ENCODE measurements at places on chromosomes 5 and 9. TPM values are rescaled to one million over a fixed set of nuclear protein-coding genes. Genes with fewer than 3 reads are reported as not detected.

SLC25A2 gene
- not detected for total RNA-seq

VAV2 gene
- total RNA-seq = 33.7 TPM

MYMK gene
- total RNA-seq = not detected

GABRA1 gene
- total RNA-seq = not detected

ADRB2 gene
- 0.70 TPM for total RNA-seq

TRPM6 gene
- total RNA-seq = 0.19 TPM

F2RL2 gene
- 30.9 TPM for total RNA-seq

PCDHGA6 gene
- total RNA-seq = 6.6 TPM

DMRT3 gene
- 0.47 TPM for total RNA-seq

TRPM3 gene
- total RNA-seq = not detected

SLCO6A1 gene
- not detected for total RNA-seq

MED27 gene
- total RNA-seq = 19.1 TPM

NFIB gene
- total RNA-seq = 119 TPM

SH3PXD2B gene
- total RNA-seq = 41.1 TPM

NR4A3 gene
- 0.12 TPM for total RNA-seq

SPINK7 gene
- total RNA-seq = not detected

PKD2L2 gene
- total RNA-seq = not detected

PCDHGC5 gene
- total RNA-seq = 0.24 TPM

PRRX2 gene
- 1.4 TPM for total RNA-seq

UBE2D2 gene
- 110 TPM for total RNA-seq

TOR1B gene
- total RNA-seq = 26.5 TPM

NHP2 gene
- 354 TPM for total RNA-seq

SH3GL2 gene
- total RNA-seq = 3.6 TPM

CLTB gene
- 164 TPM for total RNA-seq

BTNL3 gene
- not detected for total RNA-seq

ORM2 gene
- total RNA-seq = not detected

DMGDH gene
- total RNA-seq = not detected

PRR16 gene
- 1.2 TPM for total RNA-seq

SETD9 gene
- total RNA-seq = 0.68 TPM

PTGER4 gene
- total RNA-seq = 55.1 TPM

WDR36 gene
- total RNA-seq = 26.3 TPM

RGS7BP gene
- 24.1 TPM for total RNA-seq

APBA1 gene
- total RNA-seq = 15.2 TPM
